ENCODE measurements at places on chromosomes 13 and 19. TPM values are rescaled to one million over a fixed set of nuclear protein-coding genes. Genes with fewer than 3 reads are reported as not detected.

- H3K27me3 ChIP-seq: no peaks in the 10 kb centered on the region
- no peak overlapping the region for H3K27ac ChIP-seq
- DNase-seq: no peak
- no peaks in the 10 kb centered on the region for H3K36me3 ChIP-seq
- H3K4me3 ChIP-seq: no peak overlapping the region
Observed at GRCh38 chr13:63308549-63309165, 1893.0 kb upstream of the PCDH20 start.

The ZNF844 gene
- 14.3 TPM for total RNA-seq

The B3GNT3 gene
- 1.9 TPM for total RNA-seq

The ALOX5AP gene
- total RNA-seq: 37.7 TPM

The ZNF780B gene
- total RNA-seq: 28.9 TPM

The IGSF23 gene
- not detected for total RNA-seq

The CCNA1 gene
- total RNA-seq: 0.42 TPM

- no peaks in the 10 kb centered on the region for H3K36me3 ChIP-seq
- no peaks in the 10 kb centered on the region for H3K4me1 ChIP-seq
- no peak overlapping the region for H3K27ac ChIP-seq
- DNase-seq: no peak
- H3K27me3 ChIP-seq: no peaks in the 10 kb centered on the region
Observed at GRCh38 chr19:1473085-1473851, 5.7 kb downstream of the C19orf25 start.

- DNase-seq: no peak
- no peaks in the 10 kb centered on the region for H3K27me3 ChIP-seq
Observed at GRCh38 chr19:34512254-34512822, 30.8 kb downstream of the WTIP start.

The DHX34 gene
- 8.9 TPM for total RNA-seq

The ZIK1 gene
- 6.3 TPM for total RNA-seq

DNA sequence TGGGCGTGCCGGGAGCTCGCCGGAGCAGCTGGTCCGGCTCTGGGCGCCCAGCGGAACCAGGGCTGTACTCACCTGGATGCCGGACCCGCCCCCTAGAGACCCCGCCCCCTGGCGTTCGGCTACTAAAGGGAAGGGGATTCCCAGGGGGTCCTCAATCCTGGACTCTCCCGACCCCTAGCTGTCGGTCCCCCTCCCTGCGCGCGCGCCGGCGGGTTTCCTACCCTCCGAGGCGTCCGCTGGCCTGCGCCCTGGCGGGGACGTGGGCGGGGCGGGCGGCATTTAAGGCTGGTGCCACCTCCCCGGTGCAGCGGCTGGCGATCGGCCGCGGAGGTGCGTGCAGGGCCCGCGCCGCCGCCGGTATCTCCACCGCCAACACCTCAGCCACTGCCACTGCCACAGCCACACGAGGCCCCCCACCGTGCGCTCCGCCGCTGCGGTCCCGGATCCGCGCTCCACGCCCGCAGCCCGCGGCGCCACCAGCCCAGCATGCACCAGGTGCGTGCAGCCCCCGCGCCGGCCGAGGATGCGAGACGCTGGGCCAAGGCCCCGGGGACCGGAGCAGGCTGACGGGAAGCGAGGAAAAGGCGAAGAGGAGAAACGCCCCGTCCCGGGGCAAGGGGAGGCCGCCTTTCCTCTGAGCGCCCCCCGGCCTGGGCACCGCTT, at the start of gene ATP12A:
TSS of gene ATP12A (plus strand) at position 151 of the 663 bp plus-strand sequence. CDS start at position 487, 336 bp downstream.
- H3K4me3 ChIP-seq: no peak within 1 kb of the TSS
- DNase-seq: no peak
- no peaks in the 10 kb centered on the region for H3K36me3 ChIP-seq

- no peaks in the 10 kb centered on the region for H3K36me3 ChIP-seq
- H3K4me1 ChIP-seq: no peaks in the 10 kb centered on the region
- no peaks in the 10 kb centered on the region for H3K27me3 ChIP-seq
- no peak overlapping the region for H3K27ac ChIP-seq
- no peak for DNase-seq
Observed at GRCh38 chr13:35388441-35389355, 87.8 kb downstream of the MAB21L1 start.

- H3K4me3 ChIP-seq: no peak overlapping the region
- H3K36me3 ChIP-seq: no peaks in the 10 kb centered on the region
- no peak overlapping the region for H3K27ac ChIP-seq
- H3K4me1 ChIP-seq: no peaks in the 10 kb centered on the region
Observed at GRCh38 chr13:82305588-82305987, 1576.7 kb downstream of the SLITRK1 start.

- H3K27me3 ChIP-seq: no peaks in the 10 kb centered on the region
- no peaks in the 10 kb centered on the region for H3K36me3 ChIP-seq
- H3K4me1 ChIP-seq: no peaks in the 10 kb centered on the region
- no peak overlapping the region for H3K27ac ChIP-seq
- no peak for DNase-seq
- H3K4me3 ChIP-seq: no peak overlapping the region
Observed at GRCh38 chr19:53646144-53646543, 14.3 kb downstream of the DPRX start.

Measured in aorta (tissue), 5 donors.